ENCODE measurements at places on chromosomes 11 and 22.

DNA sequence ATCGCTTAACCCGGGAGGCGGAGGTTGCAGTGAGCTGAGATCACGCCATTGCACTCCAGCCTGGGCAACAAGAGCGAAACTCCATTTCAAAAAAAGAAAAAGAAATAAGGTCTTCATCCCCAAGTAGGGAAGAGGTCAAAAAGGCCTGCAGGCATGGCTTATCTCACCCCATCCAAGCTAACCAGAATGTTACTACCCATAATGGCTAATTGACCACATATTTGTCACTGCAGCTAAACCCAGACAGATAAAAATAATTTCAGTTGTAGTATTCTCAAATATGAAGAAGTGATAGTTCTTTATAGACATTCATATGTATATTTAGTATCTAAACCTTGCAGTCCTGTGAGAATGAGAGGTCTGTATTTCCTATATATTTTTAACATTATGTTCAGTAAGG lies 17.8 kb downstream of the PIWIL4 start:
- DNase-seq: no peak

DNA sequence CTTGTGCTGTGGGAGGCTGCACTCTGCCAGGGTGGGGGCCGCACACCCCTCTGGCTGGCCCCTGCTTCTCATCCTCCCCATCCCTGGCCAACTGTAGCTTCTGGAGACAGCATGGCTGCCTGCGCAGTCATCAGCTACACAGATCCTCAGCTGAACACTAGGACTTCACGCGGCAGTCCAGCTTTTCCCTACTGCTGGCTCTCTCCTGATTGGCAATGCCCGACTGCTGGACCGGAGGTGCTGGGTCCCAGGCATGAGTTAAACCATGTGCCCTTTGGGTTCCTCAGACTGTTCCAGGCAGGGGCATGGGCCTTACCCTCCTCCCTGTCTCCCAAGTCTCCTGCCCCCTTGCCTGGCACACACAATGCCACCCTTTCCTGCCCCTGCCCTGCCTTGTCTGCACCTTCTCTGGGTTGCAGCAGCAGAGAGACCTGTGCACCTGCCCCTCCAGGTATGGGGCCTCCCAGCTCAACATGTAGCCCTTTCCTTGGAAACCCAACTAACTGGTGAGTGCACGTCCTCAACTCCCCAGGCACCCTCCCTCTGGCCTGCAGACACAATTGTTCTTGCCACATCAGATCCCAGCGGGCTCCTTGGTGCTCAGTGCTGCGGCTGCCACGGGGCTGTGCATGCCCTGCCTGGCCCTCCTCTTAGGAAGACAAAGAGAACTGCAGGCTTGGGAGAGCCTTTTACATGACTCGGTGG lies 1039.2 kb downstream of the TBC1D22A start:
- DNase-seq: no peak

DNA sequence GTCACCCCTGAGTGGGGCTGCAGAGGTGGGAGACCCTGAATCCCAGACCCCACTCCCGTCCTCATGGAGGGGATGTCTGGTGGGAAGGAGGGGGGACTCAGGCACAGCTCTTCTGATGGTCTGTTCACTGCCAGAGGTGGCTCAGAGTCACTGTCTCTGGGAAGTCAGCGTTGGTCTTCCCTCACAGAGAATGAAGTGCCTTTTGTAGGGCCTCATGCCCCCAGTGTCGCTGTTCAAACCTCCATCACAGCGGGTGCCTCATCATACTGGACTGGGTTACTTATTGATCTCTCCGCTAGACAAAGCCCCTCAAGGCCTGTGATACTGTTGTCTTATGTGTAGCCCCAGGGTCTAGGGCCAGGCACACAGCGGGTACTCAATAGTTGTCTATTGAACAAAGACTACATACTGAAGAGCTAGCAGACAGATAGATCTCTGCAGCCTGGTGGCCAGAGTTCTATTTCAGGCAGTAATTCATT lies 41.3 kb downstream of the CD6 start:
- DNase-seq: no peak

DNA sequence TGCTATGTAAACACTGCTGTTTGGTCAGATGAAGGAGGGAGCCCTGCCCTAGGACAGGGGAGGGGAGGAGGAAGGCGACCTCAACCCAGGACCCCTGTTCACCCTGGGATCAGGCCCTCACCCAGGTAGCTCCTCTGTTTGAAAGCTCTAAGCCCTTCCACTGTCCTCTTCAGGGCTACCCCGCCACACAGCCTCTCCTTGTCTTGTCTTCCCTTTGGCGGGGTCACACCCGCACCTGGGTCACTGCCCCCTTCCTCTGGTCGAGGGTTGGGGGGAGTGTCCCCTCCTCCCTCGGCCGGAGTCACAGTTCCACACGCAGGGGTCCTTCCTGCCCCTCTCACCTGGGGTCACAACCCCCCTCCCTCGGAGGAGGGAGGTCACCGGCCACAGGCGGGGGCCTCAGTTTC lies 463 bp upstream of the PTPMT1 start:
- no peak for DNase-seq

DNA sequence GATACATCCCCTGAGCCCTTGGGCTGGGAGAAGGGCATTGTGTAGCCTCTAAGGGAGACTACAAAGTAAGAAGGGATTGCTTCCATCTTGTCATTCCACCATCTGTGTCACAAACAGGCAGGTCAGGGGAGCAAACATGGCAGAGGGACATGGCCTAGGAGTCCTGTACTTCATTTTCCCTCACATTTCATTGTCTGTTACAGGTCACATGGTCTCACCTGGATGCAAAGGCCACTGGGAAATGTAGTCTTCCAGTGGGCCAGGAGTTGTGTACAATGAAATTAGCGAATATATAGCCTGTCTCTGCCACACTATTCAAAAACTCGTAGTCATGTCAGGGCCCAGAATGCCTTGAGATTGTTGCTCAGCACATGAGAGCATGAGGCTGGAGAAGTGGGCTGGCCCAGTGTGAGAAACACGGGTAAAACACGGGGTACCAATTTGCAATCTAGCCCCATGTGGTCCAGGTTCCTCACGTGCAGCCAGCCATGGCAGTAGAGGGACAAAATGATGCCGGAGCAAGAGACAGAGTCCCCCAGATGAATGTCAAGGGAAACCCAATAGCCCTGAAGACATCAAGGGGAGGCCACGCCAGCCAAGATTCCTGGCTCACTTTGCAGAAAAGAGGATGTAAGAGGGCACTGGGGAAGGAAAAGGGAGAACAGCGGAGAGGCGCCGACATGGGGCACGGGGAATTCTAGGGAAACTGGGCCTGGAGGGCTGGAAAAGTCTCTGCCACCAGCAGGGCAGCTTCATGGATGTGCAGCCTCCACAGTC lies 47.7 kb upstream of the EMID1 start:
- no peak for DNase-seq

GRCh38 chr11:42651621-42652020 lies 660.2 kb upstream of the API5 start:
- no peak for DNase-seq

DNA sequence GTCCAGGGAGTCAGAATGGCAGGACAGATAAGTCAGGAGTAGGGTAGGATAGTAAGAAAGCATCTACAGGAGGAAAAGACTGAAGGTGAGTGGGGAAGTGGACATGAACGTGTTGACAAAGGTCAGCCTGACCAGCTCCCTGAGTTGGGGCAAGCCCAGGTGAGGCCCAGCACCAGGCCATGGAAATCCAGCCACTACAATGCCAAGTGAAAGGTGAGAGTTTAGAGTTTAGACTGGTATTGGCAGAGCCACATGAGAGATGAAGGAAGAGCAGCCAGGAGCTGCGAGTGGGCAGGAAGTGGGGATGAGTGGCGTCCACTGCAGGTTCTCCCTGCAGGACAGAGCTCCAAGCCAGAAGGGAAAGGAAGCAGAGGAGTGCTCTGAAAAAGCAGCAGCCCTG lies 16.5 kb upstream of the SMCO4 start:
- DNase-seq: no peak

DNA sequence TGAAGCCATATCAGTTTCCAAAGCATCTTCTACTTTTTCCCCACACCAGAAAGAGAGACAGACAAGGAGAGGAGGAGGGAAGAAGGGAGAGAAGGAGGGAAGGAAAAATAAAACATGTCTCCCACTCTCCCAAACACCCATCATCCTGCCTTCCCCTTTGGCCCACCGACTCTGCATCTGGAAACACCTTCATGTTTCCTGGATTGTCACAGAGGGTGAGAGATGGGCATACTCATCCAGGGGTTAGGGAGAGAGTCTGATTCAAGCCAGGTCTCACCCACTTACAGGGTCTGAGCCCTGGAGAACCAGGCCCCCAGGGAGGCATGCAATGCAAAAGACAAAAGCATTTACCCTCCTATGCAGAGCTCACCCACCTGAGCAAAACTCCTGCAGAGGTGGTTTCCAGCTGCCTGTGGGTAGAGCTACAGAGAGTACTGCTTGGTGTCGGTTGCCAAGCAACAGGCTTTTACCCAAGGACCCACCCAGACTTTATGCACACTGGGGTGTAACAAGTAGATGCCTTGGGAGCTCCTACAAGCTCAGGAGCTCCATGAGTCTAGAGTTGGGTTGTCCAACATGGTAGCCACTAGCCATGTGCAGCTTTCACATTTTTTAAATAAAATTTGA lies 33.4 kb downstream of the MN1 start:
- no peak for DNase-seq

DNA sequence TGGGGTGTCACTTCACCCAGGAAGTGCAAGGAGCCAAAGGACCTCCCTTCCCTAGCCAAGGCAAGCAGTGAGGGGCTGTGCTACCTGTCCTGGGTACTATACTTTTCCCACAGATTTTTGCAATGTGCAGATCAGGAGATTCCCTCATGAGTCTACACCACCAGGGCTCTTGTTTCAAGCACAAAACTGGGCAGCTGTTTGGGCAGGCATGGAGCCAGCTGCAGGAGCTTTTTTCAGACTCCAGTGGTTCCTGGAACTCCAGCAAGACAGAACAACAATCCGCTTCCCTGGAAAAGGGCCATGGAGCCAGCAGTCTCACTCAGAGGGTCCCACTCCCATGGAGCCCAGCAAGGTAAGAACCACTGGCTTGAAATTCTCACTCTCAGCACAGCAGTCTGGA lies 1649.6 kb downstream of the LRRC4C start:
- no peak for DNase-seq

DNA sequence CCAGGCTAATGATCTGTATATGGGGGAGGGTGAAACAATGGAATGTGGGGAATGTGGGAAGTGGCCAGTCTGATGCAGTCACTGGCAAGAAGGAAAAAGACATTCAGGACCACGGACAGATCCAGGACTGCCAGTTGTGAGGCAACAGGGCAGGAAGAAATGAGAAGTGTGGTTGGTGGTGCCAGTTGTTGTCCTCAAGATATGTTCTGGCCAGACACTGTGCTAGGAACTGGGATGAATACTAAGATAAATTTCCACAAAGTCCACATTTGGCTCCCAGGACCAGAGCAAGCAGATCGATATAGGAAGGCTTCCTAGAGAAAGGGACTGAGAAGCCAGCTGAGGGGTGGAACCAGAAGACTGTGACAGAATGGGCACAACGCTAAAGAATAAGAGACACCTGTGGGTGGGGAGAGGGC lies 6.8 kb upstream of the TPBGL start:
- DNase-seq: no peak

GRCh38 chr11:12482839-12483238 lies 105.5 kb downstream of the PARVA start:
- DNase-seq: no peak

GRCh38 chr11:60992842-60993409 lies 21.4 kb downstream of the CD6 start:
- DNase-seq: no peak

DNA sequence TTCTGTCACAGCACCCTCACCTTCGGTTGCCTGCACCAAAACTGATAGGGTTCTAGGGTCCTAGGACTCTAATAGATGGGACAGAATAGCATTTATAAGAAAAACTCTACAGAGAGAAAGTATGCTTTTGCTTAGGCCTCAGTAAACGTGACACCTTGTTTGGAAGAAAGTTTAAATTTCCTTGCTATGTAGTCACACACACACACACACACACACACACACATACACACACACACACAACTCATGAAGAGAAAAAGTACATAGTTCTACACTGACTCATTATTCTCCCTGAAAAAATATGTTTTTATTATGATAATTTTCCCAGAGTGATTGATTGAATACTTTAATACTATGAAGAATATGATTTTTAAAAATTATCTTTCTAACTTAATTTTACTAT lies 220.8 kb upstream of the SNX19 start:
- no peak for DNase-seq

GRCh38 chr22:45503050-45503815 lies 550 bp downstream of the FBLN1 start:
- DNase-seq: no peak

DNA sequence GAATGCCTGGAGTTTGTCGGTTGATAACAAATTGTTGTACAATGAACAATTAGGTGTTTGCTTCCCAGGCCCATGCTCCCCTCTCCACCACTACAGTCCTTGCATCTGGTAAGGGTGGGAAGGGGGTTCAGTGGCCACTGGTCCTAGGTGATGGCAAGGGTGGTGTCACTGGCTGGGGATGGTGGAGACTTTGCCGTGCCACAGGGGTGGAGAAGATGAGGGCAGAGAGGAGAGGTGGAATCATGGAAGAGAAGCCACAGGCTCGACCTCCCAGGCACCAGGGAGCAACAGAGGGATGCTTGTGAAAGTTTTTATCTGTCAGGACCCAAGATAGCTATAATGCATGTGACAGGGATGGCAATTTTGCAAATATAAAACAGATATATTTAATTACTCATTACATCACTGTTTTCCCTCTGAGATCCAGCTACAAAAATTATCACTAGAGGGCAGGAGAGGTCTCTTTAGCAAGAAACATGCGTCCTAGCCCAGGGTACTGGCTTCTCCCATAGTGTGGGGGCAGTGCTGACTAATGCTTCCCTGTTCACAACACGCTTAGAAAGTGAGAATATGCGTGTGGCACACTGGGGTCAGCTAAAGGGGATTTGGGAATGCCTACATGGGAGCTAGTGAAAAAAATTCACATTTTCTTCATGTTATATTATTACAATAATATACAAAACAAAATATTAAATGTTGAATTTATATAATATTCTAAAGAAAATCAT lies 49.0 kb upstream of the AMPD3 start:
- DNase-seq: peak; percentile 78

DNA sequence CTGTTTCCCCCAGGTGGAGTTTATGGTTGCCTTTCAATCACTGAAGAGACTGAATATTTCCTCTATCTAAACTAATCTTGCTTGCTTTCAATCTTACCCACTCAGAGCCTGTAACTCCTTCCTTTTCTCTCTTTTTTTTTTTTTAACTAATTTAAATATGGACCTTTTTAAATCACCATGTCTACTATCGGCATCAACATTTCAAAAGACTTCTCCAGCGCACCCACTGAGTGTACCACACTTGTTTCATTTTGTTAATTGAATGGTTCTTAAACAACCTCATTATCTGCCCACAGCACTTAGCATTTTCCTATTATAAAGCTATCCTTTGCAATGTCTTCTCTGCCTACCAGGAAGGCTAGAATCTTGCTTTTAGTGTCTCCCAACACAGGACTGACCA lies 1212.5 kb downstream of the LRRC4C start:
- DNase-seq: no peak

- DNase-seq: no peak
These were observed 1038.1 kb downstream of the LRRC4C start for GRCh38 chr11:40421208-40421981.
